ENCODE measurements at places on chromosomes 5 and 9.

DNA sequence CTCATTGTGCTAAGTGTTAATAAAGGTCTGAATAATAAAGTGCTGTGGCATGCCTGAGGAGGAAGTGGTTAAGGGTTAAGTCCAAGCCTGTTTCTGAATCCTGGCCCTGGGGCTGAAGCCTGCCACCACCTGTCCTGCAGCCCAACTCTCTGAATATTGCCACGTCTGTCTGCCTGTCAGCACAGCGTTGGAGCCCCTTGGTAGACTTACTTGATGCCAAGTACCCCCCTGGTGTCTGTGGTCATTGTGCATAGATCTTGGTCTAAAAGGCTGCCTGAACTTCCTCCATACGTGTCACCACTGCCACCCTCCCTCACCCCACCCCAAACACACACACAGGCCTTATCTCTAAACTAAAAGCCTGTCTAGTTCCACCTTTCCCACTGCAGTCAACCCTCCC lies 35.4 kb upstream of the SLC2A8 start:
- no peak for DNase-seq

DNA sequence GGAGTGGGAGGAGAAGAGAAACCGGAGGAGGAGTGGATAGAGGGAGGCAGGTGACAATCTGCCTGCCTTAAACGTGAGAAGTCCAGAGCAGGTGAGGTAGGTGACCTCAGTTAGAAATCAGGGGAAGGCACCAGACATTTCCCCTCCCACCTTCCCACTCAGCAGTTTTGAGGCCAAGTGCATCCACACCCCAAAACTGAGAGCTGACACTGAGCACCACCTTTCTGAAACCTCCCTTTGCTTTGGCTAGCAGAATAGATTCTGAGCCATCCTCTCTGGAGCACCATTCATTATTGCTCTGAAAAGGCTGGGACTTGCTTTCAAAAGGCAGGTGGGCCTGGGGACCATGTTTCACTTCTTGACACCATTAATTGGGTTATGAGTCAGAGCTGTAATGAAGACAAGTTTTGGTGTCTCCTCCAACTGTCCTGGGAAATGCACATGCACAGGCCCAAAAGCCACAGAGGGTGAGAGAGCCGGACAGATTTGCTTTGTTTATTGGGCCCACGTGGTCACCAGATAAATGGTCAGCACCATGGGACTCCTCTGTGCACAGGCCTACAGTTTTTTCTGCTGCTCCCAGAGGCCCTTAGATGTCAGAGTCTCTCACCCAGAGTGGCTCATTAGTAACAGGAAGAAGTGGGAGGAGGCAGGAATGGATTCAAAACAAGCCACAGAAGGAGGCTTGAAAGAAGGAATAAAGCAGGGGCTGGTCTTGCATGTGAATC lies 314.7 kb downstream of the TLE1 start:
- peak; percentile 44 for DNase-seq

- DNase-seq = no peak
These were observed 185.0 kb downstream of the GNA14 start for GRCh38 chr9:77463151-77463550.

DNA sequence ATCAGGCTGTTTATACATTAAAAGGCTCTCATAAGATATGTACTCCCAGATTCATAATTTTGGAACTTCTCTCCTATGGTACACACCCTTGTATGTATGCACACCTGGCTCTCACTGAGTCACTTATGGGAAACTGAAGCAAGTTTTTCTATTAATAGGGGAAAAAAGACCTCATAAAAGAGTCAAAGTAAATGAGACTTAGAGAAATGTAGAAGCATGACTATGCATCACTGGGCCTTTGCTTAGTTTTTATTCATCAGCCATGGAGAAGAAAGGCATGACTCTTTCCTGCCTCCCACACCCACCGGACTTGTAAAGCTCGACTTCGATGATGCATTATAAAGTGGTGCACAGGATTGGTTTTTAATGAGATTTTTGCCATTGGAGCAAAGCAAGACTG lies 28.2 kb downstream of the MTAP start:
- DNase-seq = peak; percentile 15

DNA sequence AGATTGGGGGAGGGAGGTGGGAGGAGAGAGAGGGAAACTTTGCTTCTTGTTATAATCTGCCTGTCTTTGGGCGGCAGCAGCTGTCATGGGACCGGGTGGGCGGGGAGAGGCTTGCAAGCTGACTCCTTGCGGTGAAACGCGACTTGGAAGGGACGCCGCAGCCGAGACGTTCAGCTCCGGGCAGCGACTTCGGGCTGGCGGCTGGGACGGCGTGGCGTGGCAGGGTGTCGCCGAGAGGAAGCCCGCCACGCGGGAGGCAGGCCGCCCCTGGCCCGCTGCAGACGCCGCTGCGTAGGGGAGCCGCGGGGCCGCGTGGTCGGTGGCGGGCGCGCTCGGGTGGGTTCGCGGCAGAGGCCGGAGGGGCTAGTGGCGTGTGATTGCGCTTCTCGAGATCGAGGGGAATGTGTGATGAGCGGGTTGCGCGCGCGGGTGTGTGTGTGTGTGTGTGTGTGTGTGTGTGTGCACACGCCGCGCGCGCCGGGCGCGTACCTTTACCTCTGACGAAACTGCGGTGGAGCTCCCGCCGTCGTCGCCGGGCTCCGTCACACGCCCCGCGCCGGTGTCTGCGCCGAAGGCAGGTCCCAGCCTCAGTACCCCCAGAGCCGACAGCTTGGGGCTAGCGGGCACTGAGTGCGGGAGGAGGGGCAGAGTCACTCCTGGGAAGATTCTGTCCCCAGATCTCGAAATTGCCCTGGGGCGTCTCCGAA lies 1.7 kb downstream of the PPARGC1B start:
- peak; percentile 92 for DNase-seq

DNA sequence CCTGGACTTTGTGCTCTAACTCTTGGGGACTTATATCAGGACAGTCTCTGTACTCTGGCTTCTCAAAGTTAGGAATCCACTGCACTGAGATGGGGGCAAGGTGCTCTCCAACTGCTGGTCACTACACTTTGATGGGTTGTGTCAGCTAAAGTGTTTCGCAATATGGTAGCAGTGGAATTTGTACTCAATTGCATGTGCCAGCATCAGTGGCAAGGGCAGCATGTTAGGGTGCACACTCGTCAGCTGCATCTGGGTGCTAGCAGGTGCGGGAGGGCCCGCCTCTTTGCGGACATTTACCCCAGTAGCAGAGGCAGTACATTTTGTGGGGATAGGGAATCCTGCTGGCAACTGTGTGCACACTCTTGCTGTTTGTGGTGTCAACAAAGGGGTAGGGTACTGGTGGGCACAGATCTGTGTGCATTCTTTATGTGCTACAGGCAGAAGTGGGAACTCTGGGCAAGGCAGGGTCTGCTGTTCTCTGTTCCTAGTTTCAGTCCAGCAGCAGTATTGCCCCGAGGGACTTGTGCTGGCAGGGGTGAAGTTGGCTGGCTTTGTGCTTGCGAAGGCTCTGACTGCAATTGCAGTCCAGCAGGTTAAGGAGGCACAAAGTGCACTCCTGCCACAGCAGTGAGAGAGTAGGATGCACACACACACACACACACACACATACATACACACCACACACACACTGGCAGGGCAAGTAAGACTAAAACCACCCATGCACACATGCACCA lies 924.8 kb upstream of the CDH9 start:
- DNase-seq = no peak

DNA sequence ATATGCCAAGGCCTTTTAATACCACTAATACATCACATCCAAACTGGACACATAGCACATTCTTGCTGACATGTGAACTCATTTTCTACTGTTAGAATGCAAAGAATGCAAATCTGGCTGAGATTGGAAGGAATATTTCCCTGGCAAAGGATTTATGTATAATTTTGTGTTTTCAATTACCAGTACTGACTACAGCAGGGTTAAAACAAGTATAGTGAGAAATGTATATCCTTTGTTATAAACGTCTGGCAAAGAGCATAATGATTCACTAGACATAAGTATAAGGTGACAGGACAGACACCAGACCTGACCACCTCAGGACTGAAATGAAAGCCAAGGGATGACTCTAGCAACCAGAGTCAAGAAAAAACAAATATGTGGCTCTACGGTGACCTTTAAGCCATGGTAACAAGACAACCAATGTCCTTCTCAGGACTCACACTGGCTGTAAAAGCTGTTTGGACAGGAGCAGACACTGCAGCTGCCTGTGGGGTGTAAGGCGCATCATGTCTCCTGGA lies 95.0 kb downstream of the MRPS27 start:
- no peak for DNase-seq
